ENCODE measurements at places on chromosomes 11 and 22.
A peak's percentile ranks its signal among the peaks of the same experiment; 100 is the strongest.

DNA sequence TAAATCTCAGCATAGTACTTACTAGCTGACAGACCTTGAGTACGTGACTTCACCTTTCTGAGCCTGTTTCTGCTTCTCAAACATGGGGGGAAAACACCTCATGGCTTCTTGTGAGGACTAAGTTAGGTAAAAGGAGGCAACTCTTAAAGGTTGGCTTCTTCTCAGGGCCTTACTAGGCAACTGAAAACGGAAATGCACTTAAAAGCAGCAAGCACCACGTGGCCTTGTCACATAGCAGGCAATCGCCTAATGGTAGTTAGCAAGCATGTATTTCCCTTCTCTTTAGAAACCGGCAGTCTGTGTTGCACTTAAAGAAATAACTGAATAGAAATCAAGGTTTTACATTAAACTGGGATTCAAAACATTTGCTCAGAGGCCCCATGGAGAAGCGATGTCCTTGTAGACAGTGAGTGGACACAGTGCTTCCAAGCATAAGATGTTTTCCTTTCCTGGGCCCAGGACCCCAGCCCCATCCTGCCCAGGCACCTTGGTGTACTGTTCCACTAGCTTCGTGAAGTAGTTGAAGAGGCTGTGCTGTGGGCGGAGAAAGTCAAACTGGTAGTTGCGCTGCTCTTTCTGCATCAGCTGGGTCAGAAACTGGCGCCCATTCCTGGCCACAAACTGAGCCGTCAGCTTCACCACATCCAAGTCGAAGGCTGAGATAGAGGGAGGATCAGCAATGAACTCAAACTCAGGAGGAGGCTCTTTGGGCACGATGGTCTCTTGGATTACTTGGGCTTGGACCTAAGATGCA lies 12.1 kb downstream of the SF3A1 start:
- DNase-seq = no peak

GRCh38 chr11:31810779-31811647 lies at the start of gene PAX6:
TSS of gene PAX6 (minus strand) at chr11:31811322. CDS start at chr11:31806411, 4,911 bp downstream.
- peak; percentile 14 for DNase-seq

DNA sequence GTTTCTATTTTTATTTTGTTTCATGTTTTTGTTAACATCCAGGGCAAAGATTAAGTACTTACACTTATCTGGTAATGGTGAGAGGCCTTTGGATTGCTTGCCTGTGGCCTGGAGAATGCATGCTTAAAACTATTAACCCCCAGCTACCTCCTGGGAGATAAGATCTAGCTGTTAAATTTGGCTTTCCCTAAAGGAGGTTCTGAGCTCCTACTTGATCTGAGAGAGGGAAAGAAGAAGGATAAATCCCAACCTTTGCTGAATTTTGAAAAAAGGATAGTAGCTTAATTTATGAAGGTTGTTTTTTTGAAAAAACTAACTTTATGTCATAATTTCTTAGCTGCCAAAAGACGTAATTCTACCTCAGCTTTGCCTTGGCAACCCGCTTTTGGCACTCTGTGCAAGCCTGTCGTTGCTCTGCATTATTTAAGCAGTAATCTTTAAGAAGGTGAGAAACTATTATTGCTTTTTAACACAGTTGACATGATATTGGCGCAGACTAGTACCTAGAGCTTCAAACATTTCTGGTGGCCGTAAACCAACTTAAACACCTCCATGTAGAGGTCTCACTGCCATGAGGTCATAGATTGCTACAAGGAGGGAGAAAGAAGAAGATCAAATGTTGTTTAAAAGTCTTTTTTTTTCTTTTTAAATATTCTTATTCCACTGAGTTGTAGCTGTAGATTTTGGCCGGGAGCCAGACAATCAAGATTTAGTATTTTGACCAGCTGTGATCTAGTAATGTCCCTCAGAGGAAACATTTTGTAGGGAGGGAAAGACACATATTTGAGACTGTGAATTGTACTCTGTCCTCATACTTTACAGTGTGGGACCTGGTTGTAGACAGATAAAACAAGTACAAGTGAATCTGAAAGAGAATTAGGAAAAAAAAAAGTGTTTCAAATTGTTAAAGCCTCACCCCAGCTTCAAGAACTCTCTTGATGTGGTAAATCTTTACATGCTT lies 74.4 kb downstream of the WNT11 start:
- no peak for DNase-seq

DNA sequence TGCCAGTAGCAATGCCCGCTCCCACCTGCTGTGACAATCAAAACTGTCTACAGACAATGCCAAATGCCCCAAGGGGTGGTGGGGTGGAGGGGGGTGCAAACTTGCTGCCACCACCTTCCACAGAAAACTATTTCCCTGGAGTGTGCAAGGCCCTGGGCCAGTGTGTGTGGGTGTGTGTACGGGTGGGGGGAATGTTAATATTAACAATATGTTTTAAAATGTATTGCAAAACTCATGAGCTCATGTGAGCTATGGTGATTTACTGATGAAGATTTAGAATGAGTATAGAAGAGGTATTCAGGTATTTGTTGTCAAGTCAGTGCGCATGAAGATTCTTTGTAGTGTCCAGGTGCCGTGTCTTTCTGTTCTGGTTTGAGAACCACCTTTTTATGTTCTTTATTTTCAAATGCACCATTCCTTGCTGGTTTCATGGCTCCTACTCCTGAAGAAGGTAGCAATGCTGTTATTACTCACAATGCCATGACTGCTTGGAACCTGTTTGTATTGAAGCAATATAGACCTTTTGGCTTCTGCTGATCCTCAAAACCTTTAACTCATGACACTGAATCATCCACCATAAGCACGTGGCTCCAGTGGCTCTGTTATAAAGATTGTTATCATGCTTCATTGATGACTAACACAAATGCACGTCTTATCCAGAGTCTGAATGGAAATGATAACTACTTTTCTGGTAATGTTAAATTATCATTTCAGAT lies 29.9 kb upstream of the AQP11 start:
- no peak for DNase-seq

- DNase-seq = peak; percentile 82
Observed at GRCh38 chr22:25067851-25068421, 115.4 kb downstream of the KIAA1671 start.

DNA sequence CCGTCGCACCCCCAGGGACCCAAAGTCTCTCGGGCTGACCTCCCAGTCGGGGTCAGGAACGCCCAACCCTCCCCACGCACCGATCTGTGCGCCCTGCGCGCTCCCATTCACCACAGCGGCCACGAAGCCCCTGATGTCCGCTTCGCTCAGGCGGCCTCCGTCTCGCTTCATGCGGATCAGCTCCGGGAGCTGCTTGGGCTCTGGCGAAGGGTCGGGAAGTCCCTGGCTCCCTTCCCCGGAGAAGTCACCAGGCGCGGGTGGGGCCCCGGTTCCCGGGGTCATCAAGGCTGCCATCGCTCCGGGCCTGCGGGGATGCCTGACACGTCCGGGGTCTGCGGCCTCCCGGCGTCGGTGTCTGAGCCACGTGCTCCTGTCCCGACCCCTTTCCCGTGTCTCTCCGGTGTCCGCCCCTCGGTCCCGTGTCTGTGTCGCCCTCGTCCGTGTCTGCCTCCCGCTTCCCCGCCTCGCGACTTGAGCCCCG lies 356 bp downstream of the TYMP start:
- no peak for DNase-seq

DNA sequence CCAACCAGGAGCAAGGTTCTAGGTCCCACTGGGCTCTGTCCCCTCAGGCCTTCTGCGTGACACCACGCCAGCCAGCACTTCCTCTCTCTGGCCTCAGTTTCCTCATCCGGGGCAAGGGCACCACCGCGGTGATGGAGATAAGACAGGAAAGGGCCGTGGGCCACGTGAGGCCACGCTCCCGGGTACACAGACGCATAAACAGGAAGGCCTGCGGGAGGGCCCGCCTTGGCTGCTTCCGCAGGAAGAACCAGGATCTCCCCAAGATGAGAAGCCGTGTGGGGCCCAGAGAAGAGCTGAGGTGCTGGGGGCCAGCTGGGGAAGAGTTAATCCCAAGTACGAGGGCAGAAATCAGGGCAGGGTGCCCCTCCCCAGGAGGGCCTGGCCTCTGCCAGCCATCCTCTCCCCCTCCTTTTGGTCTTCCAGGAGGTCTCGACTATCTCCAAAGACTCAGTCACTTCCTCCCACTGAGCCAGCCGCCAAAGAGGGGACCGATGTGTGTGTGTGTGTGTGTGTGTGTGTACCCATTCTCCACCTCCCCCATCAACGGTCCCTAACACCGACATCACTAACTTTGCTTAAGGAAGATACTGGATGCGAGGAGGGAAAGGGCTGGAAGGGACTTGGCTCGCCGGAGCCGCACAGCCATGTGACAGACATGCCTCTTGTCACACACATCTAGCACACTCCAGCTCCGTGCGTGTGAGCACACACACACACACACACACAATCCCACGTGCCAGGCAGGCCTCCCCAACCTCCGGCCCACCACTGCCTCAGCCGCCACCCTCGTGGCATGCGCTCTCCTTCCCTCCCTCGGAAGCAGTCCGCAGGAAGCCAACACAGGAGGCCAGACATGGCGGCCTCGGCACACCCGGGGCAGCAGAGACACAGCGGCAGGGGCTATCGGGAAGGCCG lies 1.4 kb downstream of the MFNG start:
- peak; percentile 81 for DNase-seq

DNA sequence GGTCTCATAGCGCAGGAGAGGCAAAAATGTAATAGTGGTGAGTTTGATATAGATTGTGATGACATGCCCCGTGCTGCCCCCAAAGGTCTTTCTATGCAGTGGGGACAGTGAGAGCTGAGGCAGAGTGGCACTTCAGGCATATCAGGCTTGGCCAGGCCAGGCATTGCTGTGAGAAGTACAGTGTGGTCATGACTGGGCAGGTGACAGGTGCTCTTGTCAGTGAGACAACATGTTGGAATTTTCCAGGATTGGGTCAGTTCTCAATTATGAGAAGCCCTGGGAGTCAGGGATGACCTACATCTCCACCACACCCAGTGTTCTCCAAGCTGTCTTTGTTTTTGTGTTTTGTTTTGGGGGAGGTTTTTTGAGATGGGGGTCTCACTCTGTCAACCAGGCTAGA lies 3.7 kb downstream of the SNAP29 start:
- no peak for DNase-seq

DNA sequence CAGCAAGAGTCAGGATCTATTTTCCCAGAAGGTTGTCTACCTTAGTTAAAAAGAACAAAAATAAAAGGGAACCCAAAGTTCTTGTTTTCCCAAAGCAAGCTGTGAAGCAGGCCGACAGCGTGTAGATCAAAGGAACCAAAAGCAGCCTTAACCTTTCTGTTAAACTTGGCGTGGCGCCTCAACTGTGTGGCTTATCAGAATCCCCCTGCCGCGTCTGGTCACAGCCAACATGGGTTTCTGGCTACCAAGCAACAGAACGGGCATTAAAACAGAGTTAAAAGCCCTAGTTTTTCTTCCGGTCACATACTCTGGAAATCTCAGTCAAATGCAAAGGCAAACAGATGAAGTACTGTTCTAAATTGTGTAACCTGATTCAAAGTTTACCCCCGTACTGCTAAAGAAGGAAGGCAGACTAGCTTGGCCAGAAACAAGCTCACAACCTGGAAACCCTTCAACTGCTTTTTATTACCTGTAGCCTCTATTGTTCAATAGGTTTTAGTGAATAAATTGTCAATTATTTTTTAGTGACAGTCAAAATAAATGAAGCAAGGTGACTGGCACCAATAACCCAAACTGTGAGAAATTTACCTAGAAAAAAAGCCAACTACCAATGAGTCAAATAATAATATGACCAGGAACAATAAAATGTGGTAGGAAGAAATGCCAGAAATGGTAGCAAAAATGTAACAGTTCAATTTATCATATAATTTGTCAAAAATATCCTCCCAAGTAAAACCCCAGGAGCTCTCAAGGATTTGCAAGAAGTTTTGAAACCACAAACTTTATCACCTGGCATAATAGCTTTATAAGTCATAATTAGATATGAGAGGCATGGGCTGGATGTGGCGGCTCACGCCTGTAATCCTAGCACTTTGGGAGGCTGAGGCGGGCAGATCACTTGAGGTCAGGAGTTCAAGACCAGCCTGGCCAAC lies 21.4 kb downstream of the CHKA start:
- DNase-seq = no peak

GRCh38 chr22:47445716-47446290 lies 683.4 kb downstream of the TBC1D22A start:
- DNase-seq = no peak

- peak; percentile 34 for DNase-seq
Observed at GRCh38 chr22:23289851-23290724, 109.8 kb downstream of the BCR start.

GRCh38 chr11:103086461-103086860 lies 5.5 kb downstream of the DCUN1D5 start:
- DNase-seq = no peak

- DNase-seq = no peak
Observed at GRCh38 chr11:117221775-117222517, 9.9 kb downstream of the PCSK7 start.

GRCh38 chr11:104731890-104732289 lies 166.4 kb downstream of the CASP12 start:
- DNase-seq = peak; percentile 3

GRCh38 chr11:12625438-12626071 lies 48.7 kb upstream of the TEAD1 start:
- DNase-seq = no peak

DNA sequence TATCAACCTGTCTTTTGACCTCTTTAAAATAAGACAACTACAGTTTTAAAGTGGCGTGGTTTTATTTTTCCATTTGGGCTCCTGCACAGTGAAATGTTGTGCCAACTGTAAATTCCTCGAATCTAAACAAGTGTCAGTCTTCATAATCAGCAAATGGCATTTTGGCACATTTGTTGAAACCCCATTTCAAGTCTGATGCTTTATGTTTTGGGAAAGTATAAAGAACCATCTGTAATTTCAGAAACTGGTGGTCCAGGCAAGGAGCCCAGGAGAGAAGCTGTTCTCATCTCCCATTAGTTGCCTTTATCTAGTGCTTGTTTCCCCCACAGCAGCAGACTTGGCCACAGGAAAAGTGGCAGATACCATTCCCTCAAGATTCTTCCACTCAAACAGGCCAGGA lies 32.7 kb downstream of the VWA5A start:
- no peak for DNase-seq

All from activated T-helper 1 cell treated with anti-CD3 and anti-CD28 coated beads, Interleukin-12 subunit alpha, Interleukin-12 subunit beta, Interleukin-2, Interleukin-4 antibody, amounts not matched to agents 30 ng/mL and 10 ng/mL and 1 ng/mL, durations not matched to agents 14 hours and 24 hours and 36 hours (primary cell).